ENCODE measurements at places on chromosomes 1 and 21.

GRCh38 chr1:193462629-193463320 lies 276.4 kb upstream of the B3GALT2 start:
- DNase-seq, result no peak

GRCh38 chr1:206723805-206724472 lies 39.2 kb downstream of the MAPKAPK2 start:
- DNase-seq, result no peak

GRCh38 chr1:69787151-69787550 lies 219.4 kb downstream of the LRRC7 start:
- DNase-seq, result no peak

GRCh38 chr1:187261637-187262036 lies 432.9 kb downstream of the PLA2G4A start:
- no peak for DNase-seq

GRCh38 chr1:213693864-213694263 lies 293.9 kb upstream of the PROX1 start:
- no peak for DNase-seq

DNA sequence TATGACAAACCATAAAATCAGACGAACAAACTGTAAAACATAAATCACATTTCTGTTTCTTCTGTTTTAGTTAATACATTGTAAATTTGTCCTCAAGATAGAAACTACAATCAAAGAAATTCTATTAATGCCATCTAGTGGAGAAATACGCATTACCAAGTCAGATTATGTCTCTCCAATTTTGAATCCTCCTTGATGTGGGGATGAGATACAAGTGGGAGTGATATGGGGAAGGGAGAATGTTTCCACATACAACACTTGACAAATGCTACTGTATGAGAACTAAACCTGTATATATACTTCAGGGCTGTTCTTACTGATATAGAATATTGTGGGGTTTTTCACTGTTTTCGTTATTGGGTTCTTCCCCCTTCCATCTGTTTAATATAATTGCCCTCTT lies 2.6 kb downstream of the HFM1 start:
- no peak for DNase-seq

DNA sequence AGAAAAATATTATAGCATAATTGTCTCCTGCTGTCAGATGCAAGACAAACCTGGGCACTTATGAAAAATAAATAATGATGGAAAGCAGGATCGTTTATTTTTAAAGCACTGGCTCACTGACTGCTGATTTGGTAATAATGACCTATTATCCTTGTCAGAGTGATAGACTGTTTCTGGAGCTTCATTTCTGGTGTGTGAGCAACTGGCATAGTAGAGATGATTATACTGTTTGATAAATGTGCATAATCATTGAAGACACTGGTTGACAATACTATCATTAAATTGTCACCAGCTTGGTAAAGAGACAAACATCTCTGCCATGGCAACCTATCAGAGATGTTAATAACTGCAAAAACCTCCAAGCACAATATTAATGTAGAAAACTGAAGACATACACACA lies 179.9 kb upstream of the ZNF644 start:
- no peak for DNase-seq

DNA sequence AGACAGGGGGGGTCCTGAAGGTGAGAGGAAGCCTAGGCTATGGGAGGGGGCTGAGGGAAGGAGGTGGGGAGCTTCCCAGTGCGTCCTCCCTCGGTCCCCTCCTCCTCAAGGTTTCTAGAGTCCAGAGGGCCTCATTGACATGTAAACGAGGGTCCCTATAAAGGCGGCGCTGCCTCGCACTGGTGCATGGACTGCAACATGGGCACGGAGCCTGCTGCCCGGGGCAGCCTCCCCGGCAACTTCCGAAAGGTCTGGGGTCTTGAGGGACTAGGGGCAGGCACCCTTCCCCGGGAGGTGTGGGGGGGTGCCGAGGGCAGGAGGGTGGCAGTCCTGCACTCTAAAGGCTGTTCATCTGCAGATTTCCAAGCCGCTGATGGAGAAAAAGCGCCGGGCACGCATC lies at the start of gene HES3:
Gene HES3 (plus strand): TSS at position 187 of the 400 bp plus-strand sequence. CDS start 187 bp downstream, at position 374.
- no peak for DNase-seq

- DNase-seq, result no peak
Measured at GRCh38 chr1:50812346-50812745, 147.7 kb downstream of the FAF1 start.

GRCh38 chr1:51605961-51606723 lies 10.8 kb upstream of the OSBPL9 start:
- DNase-seq, result no peak

DNA sequence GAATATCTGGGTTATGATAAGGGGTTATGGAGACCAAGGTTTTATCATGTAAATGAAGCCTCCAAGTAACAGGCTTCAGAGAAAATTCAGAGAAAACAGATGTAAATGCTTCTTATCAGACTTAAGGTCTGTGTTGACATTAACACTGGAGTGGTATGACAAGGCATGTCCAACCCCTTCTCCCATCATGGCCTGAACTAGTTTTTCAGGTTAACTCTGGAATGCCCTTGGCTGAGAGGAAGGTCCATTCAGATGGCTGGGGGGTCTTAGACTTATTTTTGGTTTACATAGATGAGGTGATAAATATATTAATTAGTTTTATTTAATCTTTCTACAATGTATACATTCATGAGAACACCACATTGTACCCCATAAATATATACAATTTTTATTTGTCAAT lies 399.6 kb downstream of the TBX15 start:
- DNase-seq, result no peak

DNA sequence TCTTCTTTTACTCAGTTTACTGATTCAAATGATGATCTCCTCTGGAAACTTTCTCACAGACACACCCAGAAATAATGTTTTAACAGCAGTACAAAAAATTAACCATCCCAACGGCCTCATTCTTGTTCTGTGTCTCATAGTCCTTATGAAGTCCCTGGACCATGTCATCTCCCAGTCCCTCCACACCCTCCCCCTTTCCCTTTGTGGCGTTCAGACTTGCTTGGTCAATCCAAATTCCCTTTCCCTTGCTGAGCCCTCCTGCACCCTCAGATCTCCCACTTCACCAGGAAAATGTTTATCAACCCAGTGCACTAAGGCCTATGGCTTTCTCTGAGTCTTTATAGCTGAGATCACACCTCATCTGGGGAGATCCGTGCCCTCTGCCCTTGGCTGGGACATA lies 85.9 kb downstream of the CENPF start:
- no peak for DNase-seq

GRCh38 chr1:226787071-226787470 lies 48.0 kb upstream of the ITPKB start:
- DNase-seq, result no peak

DNA sequence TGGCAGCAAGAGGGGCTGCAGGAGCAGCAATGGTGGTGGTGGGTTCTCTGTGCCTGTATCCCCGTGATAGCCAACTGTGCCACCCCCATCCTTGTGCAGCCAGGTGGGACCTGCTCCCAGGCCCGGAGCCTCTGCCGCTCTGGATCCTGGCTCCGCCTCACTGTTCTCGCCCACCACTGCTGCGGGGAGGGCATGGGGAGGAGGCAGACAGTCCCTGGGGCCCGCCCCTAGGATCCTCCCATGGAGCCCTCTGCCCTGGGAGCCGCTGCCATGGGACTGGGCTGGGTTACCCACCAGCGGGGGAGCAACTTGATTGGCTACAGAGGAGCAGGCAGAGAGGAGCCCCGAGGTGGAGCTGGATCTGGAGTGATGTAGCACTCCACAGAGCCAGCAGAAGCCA lies 31.6 kb downstream of the CD1D start:
- no peak for DNase-seq

DNA sequence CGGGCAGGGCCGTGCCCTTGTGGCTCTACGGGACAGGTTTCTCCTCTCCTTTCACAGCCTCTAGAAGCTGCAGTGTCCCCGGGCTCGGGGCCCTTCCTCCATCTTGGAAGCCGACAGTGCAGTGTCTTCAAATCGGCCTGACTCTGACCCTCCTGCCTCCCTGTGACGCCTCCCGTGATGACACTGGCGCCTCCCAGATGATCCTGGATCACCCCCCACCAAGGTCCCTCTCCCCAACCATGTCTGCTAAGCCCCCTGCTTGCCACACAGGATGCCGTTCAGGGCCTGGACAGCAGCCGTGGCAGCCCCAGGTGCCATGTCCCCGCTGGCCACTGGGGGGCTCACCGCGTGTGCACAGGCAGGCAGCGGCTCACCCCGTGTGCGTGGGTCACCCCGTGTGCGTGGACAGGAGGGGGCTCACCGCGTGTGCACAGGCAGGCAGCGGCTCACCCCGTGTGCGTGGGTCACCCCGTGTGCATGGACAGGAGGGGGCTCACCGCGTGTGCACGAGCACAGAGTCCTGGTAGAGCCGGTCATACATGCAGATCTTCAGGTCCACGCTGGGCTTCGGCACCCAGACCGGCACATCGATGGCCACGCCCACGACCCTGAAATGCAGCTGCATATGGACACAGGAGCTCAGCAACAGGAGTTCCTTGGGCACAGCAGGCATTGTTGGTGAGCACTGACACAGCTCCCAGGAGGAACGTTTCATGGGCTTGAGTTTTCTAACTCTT lies 24.9 kb upstream of the TMEM52 start:
- DNase-seq, result no peak

- DNase-seq, result no peak
Measured at GRCh38 chr1:156376958-156377919, 8.2 kb downstream of the RHBG start.

- DNase-seq, result no peak
Measured at GRCh38 chr21:45999581-46000181, 18.1 kb downstream of the COL6A1 start.

DNA sequence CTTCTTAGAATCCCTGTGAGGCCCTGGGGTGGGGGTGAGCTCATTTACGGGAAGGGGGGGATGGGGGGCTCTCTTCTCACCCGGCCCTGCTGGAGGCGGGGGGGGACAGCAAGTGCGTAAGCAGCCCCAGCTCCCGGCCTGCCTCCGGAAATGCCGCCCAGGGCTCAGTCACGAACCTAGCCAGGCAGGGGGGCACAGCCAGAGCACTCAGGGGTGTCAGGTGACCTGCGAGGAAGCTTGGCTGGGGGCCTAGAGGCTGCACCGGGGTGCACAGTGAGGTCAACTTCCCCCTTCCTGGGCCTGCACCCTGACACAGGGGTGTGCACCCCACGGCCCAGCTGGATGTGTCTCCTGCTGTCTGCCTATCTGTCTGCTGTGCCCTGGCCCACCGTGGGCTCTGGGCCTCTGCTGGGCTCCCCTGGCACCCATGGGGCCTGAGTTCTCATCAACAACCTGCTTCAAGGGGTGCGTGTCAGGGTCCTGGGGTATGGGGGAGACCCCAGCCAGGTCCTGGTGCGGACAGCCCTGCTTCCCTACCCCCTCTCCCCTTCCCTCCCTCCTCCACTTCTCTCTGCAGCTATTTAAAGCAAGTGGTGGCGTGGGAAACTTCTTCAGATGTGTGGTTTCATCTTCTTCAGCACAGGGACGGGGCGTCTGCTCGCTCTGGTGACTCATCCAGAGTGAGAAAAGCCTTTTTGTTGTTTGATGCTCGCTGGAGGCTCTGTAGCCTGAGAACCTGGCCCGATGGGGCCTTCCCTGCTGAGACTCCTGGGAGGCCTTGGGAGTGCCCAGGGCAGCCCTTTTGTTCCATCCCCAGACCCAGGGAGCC lies 92.5 kb upstream of the RUNX3 start:
- peak; percentile 79 for DNase-seq

GRCh38 chr1:230787471-230787870 lies 40.3 kb downstream of the CAPN9 start:
- no peak for DNase-seq

DNA sequence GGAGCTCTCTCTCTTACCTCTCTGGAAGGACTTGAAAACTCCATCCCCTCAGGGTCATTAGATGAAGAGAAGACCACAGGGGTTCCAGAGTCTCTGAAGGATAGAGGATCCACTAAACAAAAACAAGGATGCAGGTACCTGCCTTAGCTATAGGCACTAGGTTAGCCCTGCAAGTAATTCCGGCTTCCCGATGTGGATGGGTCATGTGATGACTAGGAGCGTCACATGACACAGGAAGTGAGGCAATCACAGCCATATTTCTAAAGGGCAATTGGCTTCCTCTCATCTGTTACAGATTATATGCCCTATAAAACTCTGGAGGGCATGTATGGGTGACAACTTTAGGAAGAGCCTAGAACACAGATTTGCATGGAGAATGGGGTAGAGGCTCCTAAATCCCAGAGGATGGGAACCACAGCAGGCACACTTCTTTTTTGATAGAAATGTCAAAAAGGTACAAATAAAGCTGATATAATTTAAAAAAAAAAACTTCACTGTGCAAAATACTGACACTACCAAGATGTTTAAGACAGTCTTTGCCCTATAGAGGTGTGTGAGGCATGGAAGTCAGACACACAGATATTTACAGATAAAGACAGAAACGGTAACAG lies 14.1 kb downstream of the ENTREP3 start:
- peak; percentile 29 for DNase-seq

GRCh38 chr1:230205719-230206198 lies 138.7 kb downstream of the GALNT2 start:
- no peak for DNase-seq

DNA sequence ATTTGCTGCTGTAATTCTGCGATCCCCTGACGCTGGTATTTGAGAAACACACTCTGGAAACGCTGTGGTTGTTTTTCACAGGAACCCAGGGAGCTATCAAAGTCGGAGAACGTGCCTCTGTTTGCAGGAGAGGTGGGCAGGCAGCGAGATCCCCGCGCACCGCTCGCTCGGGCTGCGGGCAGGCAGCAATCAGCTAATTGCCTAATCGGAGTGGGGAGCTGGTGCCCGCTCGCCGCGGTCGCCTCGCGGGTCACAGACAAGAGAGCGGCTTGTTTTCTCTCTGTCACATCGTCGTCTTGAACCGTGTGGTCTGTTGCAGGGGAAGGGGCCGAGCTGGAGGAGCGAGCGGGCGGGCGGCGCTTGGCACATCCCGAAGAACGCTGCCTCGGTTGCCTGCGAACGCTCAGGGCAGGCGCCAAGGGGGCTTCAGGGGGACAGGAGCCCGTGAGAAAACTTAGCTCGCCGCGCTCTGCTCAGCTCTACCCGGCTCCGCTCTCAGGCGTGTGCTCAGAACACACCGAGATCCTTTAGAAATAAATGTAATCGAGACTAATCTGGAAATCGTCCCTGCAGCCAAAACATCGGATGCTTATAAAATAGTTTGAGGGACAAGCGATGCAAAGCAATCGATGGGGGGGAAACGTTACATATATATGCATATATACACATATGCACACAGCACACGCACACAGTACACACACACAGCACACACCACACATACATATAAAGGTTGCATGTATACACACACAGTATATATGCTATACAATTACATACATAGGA lies 93.6 kb upstream of the SMYD2 start:
- no peak for DNase-seq

- DNase-seq, result peak; percentile 69
Measured at GRCh38 chr1:41003640-41004220, 17.8 kb downstream of the SLFNL1 start.

GRCh38 chr1:6634371-6635052 lies 9.8 kb downstream of the THAP3 start:
- DNase-seq, result peak; percentile 26

- no peak for DNase-seq
Measured at GRCh38 chr1:52119301-52120079, 22.4 kb upstream of the ZFYVE9 start.

- DNase-seq, result no peak
Measured at GRCh38 chr21:45586289-45586858, 44.1 kb upstream of the SLC19A1 start.
